H7 (cell line): ENCODE measurements at places on chromosomes 2 and 18. TPM values are rescaled to one million over a fixed set of nuclear protein-coding genes. Genes with fewer than 3 reads are reported as not detected.
A peak's percentile ranks its signal among the peaks of the same experiment; 100 is the strongest.

The NYAP2 gene
- total RNA-seq, result not detected in 2 replicates

The CRYGC gene
- total RNA-seq, result not detected in 2 replicates

The SLC4A5 gene
- total RNA-seq, result 0.90 and 1.1 TPM in 2 replicates

The MGAT5 gene
- total RNA-seq, result 25.4 and 26.6 TPM in 2 replicates

The RGPD4 gene
- not detected in 2 replicates for total RNA-seq

The CCDC178 gene
- total RNA-seq, result not detected in 2 replicates

DNA sequence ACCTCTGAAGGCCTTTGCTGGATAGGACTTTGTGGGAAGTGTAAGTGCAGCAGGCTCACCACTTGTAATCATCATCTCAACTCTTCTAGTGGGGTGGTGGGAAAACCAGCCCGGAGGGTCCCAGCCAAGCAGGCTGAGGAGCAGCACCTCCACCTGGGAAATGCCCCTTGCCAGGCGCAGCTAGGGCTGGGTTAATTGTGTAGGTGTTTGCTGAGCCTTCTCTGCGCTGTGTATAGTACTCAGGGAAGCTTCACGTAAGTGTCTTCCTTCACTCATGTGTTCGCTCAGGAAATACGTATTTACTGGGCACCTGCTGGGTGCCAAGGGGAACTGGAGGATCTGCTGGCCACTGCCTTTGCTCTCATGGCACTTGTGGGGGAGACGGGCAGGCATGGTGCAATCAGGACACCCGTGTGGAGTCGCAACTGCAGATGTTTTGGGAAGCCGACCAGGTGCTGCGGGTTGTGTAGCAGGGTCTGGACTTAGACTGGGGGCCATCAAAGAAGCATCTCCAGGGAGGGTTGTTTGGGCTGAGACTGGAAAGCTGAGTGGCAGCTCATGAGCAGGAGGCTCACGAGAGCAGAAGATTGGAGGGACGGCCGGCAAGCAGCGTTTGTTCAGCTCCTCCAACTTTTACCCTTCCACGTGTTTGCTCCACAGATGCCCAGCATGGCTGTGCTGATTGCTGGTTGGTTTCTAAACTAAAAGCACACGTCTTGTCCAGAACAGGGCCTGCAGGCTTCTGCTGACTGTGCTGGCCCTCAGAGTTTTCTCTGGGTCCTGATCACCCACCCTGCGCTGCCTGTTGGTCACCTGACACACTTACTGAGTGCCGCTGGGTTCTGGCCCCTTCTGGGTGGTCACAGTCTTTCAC, 164.6 kb downstream of the LDLRAD4 start:
- DNase-seq, result no peak

- DNase-seq, result no peak
Measured at GRCh38 chr18:24414349-24415003, 12.0 kb upstream of the IMPACT start.

- no peak for DNase-seq
Measured at GRCh38 chr2:182858671-182859070, 7.8 kb downstream of the FRZB start.

GRCh38 chr2:18368008-18368407, 192.4 kb downstream of the RDH14 start:
- DNase-seq, result no peak

DNA sequence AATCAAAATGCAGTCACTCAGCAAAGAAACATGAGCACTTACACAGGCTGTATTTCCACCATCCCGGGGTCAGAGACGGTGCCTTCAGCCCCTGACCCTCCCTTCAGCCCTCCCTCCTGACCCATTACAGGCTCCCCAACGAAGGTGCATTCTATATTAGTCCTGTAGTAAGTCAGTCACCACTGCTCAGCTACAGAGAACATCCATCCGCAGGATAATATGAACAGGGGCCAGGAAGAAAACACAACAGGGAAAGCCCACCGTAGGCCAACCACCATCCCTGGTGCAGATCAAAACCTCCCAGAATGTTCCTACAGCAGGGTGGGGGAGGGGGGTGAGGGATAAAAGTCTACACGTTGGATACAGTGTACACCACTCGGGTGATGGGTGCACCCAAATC, 15.1 kb downstream of the PXDN start:
- peak; percentile 32 for DNase-seq

GRCh38 chr2:43389581-43390466, 163.4 kb upstream of the ZFP36L2 start:
- DNase-seq, result no peak

DNA sequence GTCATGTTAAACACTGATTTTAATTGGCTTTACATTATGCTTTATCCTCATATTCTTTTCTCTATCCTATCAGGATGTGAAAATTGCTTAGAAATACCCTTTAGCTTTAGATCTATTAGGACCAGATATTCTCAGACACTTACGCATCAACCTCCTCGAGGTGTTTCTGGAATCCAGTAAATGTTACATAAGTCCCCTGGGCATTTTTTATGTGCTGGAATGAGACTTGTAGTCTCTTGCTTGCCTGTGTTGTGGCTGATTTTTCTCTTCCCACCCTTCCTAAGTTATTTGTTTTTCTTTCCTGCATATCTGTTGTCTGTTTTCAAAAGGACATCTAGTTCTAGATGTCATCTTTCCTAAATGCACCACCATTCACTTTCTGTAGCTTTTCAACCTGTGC, 197.1 kb downstream of the CCDC85A start:
- no peak for DNase-seq

DNA sequence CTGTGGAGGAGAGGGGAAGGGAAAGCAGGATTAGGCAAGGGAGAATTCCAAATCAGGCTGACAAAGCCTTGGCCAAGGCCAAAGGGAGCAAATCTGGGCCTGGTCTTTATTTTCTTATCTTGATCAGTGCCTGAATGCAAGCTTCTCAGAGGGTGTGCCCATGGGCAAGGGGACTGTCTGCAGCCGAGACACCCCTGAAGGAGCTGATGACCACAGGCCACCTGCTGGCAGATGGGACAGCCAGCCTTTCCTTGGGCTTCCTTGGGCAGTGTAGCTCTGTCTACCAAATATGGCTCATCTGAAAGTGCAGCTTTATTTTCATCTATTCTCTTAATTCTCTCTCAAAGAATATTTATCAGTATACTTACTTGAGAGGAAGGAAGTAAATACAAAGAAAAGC, 117.0 kb downstream of the PKP4 start:
- DNase-seq, result peak; percentile 10

GRCh38 chr2:7452110-7452876, 535.1 kb downstream of the RNF144A start:
- no peak for DNase-seq

GRCh38 chr2:191158193-191158592, 7.4 kb upstream of the STAT4 start:
- DNase-seq, result no peak

- no peak for DNase-seq
Measured at GRCh38 chr2:32516567-32516966, 111.3 kb upstream of the TTC27 start.

- DNase-seq, result no peak
Measured at GRCh38 chr2:65142515-65142914, 12.6 kb upstream of the RAB1A start.

- DNase-seq, result peak; percentile 56
Measured at GRCh38 chr2:20419007-20419576, 27.8 kb upstream of the RHOB start.
